Kidney tubule cell (primary cell): ENCODE measurements at places on chromosomes 5 and 9.

- DNase-seq: peak; percentile 1
Observed at GRCh38 chr9:104319685-104320084, 184.4 kb upstream of the OR13F1 start.

DNA sequence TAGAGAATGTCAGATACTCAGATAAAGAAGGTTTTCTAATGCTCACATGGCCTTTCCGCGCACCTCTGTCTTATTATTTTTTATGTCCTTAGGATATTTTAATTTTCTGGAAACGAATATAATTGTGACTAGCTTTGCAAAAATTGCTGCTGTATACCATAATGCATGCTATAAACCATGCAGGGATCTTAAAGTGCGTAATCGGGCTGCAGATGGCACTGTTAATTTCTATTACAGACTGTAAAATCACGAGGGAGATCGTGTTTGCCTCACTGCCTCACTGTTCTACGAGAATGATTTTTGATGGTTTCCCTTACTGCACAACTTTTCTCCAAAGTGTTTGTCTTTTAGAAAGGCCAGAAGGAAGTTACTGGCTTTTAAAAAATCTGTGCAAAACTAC lies 356.1 kb downstream of the TUSC1 start:
- DNase-seq: no peak

GRCh38 chr5:58369513-58370190 lies 90.2 kb downstream of the PLK2 start:
- no peak for DNase-seq

DNA sequence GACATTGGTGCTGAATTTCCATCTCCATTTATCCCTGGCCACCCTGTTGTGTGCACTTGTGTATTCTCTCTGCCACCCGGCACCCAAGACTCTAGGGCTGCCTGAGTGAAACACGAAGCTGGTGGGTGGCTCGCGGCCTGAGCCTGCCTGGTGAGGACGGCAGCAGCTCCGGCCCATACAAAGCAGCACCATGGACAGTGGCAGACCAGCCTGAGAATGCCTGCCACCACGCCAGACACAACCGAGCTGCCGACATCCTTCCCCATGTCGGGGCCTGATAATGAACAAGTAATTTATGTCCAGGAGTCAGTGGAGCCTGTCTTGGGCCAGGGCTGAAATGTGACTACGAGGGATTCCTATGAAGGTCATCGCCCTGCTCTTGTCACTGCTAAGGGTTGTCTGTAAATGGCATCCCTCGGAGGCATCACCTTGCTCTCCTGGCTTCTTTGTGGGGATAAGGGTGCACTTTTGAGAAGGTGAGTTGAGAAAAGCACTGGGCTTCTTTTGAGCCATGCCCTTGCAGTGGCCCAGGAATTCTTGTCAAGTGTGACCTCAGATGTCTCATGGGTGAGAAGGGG lies 175.7 kb downstream of the MELK start:
- peak; percentile 43 for DNase-seq

DNA sequence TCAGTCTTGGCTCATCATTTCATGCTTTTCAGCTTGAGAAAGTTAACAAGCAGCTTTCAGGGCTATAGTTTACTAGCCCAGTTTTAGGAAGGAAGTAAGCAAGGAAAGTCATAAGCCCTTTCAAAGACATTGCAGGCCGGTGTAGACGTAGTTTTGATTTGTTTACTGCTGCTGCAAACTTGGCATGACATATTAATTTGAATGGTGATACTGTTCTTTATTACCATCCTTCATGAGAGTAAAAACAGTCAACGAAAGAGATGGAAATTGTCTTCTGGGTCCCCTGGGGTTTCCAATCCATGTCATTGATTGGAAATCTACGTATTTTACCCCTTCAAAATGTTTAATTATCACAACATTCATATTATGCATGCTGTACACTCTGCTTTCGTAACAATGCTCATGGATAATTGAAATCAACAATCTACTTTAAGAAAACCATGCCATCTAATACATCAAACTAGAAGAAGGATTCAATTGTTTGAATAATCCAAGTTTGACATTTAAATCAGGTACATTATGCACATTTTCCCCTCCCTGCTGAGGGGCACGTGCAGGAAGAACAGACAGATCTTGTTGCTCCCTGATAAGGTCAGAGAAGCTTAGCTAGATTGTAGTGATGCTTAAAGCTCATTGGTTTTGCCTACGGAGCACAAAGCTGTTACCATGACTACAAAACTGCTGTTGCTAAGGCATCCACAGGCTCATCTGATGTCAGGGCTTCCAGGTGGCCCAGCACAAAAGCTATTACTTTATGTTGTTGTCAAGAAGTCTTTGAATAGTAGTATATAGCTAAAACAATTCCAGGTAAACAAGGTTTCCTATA lies 139.9 kb upstream of the PRLR start:
- no peak for DNase-seq

- no peak for DNase-seq
Observed at GRCh38 chr9:132978451-132979131, at the start of gene GFI1B. GFI1B (plus strand) TSS chr9:132978694; CDS start chr9:132986679, 7,985 bp downstream.

DNA sequence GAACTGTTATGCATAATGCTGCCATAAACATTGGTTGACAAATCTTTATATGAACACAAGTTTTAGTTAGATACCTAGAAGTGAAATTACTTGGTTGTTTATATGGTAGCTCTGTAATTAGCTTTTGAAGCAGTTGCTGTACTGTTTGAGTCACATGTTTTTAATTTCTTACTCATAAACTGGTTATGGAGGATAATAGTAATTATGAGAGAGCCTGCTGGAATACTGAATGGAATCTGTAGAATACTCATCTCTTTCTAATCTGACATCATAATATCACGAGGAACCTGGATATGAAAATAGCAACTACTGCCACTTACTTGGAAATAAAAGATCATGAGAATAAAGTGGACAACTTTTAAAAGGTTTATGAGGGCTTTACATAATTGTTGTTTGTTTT lies 509.2 kb downstream of the CETN3 start:
- no peak for DNase-seq

DNA sequence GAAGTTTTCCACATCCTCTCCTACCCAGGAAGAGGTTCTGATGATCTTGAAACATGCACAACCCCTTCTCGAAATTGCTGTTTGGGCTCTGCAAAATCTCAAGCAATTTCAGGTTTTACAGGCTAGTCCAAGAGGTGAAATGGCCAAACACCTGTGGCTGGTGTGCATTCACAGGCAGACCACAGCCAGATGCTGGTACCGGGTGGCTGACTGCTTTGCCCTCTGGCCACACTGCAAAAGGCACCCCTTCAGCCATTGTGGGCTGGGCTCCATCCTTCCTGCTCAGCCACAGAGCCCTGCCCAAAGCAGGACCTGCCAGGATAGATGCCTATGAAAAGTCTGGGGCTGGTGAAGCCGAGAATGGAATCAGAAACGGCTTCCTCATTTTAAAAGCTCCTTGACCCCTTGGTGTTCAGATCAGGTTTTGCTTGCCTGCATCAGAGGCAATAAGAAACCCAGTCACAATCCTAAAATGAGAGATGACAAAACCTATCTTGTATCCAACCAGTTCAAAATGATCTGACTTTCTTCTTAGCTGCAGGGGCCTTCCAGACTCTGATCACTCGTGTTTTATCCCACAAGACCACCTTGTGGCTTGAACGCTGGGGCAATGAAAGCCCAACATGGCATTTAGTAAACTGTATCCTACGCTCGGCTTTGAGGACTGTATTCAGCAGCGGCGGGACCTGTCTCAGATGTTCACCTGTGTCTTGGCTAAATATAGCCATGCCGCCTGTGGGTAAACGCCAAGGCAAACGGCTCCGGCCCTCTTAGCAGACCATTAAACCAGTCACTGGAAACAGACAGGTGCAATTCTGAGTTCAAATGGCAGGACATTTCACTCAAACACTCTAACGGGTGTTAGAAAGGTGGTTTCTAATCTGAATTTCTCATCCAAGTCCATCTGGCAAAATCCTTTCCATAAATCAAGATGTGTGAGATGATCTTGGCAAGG lies 49.6 kb downstream of the EPB41L4B start:
- no peak for DNase-seq

GRCh38 chr9:14344053-14344524 lies 30.1 kb upstream of the NFIB start:
- DNase-seq: peak; percentile 6

DNA sequence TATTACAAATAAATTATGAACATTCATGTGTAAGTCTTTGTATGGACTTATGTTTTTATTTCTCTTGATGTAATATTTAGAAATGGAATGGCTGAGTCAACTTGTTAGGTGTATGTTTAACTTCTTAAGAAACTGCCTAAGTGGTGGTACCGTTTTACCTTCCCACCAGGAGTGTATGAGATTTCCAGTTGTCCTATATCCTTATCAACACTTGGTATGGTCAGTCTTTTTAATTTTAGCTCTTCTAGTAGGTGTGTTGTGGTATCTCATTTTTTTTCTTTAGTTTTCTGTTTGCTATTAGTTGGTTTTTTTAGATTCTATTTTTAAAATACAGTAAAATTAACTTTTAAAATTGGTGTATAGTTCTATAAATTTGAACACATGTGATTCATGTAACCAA lies 3.7 kb downstream of the NDUFAF2 start:
- no peak for DNase-seq

DNA sequence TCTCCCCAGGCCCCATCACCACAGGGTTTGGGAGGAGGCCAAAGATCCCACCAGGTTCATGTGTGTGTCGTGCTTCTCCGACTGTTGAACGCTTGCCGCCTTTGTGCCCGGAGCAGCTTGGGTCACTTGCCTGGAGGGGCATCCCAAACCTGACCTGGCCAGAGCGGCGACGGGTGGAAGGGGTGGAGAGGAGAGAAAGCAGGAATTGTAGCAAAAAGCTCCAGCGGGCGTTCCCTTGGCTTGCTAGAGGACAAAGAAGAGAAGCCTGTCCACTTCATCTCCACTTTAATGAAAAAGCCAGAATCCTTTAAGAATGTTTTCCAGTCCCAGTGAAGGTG lies 2.9 kb upstream of the TRIM41 start:
- no peak for DNase-seq

GRCh38 chr5:81856948-81857928 lies 106.3 kb upstream of the SSBP2 start:
- peak; percentile 75 for DNase-seq

- DNase-seq: no peak
Observed at GRCh38 chr5:12691330-12691729, 787.1 kb upstream of the CTNND2 start.

DNA sequence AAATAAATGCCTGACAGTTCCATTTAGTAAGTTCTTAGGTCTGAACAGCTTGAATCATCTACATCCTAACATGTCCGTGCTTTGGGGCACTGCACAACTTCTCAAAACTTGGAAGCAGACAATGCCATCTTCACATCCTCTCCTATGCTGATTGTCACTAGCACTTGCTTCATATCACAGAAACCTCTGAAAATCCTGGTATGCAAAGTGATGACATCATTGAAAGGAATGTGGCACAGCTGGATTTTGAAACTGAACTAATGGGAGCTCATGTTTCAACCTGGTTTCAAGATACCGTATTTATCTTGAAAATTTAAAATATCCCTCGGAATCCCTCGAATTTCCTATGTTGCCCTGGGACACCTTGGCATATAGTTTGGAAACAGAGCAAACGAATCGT lies 490.2 kb upstream of the DAP start:
- peak; percentile 75 for DNase-seq

DNA sequence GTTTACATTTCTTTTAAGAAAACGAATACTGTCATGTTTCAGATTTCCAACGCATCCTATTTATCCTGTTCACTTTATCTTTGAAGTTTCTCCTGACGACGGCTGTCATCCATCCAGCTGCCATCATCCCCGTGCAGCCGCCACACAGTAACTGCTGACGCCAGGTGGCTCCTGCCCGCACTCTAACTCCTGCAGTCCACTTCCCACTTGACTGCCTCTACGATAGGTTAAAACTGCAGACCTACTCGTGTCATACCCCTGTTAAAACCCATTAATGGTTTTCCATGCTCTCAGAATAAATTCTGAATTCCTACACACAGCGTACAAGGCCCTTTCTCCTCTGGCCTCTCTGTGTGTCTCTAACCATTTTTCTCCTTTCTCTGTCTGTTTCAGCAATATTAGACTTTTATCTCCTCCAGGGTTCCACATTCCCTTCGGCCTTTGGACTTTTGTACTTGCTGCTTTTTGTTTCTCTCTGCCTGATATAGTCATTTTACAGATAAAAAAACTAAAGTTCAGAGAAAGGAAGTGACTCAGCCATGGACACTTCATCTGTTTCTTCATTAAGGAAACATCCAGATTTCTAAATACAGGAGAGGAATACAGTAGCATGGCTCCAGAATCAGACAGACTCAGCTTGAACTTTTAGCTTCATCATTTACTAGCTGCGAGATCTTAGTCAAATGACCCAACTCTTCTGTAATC lies 84.9 kb downstream of the ADAMTS12 start:
- peak; percentile 72 for DNase-seq

GRCh38 chr5:95627971-95628810 lies 8.3 kb downstream of the GPR150 start:
- no peak for DNase-seq

DNA sequence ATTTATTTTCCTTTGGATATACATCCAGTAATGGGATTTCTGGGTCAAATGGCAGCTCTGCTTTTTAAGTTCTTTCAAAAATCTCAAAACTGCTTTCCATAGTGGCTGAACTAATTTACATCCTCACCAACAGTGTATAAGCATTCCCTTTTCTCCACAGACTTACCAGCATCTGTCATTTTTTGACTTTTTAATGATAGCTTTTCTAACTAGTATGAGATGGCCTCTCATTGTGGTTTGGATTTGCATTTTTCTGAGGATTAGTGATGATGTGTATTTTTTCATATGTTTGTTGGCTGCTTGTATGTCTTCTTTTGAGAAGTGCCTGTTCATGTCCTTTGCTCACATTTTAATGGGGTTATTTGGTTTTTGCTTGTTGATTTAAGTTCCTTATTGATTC lies 90.0 kb upstream of the HMHB1 start:
- DNase-seq: no peak

DNA sequence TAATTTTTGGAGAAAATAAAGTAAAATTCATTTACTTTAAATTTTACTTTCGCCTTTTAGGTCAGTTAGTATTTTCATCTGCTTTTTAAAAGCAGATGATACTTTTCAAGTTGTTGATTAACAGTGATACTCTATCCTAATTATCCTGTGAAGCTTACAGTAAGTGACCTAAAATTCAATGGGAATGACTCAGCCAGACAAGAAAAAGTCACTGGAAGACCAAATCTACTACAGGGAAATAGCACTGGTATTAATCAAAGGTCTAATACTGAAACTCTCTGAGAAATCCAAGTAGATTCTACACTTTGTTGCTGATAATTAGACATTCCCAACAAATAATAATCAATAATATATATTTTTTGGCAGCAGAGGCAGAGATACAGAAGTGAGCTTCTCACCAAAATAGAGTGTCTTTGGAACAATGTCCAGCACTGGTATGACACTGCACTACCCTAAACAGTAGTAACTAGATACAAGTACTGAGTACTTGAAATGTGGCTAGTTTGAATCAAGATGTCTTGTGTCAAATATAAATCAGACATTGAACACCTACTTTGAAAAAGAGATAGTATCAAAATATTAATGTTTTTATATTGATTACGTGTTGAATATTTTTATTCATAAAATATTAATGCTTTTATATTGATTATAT lies 22.8 kb upstream of the ELL2 start:
- DNase-seq: peak; percentile 76
